Lower leg skin (tissue), 4 donors: ENCODE measurements at places on chromosomes 13 and 19.

DNA sequence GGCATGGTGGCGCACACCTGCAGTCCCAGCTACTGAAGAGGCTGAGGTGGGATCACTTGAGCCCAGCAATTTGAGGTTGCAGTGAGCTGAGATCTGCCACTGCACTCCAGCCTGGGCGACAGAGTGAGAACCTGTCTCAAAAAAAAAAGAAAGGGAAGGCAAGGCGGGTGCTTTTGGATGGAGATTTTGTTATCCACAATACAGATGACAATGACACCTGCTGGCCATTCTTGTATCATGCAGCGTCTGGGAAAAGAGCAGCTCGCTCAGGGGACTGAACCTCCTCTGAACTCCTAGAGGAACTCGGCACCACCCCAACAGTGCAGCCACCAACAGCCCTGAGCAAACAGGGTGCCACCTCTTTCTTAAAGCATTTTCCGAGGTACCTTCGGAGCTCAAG lies 22.8 kb downstream of the HAUS8 start:
- no peak for DNase-seq

DNA sequence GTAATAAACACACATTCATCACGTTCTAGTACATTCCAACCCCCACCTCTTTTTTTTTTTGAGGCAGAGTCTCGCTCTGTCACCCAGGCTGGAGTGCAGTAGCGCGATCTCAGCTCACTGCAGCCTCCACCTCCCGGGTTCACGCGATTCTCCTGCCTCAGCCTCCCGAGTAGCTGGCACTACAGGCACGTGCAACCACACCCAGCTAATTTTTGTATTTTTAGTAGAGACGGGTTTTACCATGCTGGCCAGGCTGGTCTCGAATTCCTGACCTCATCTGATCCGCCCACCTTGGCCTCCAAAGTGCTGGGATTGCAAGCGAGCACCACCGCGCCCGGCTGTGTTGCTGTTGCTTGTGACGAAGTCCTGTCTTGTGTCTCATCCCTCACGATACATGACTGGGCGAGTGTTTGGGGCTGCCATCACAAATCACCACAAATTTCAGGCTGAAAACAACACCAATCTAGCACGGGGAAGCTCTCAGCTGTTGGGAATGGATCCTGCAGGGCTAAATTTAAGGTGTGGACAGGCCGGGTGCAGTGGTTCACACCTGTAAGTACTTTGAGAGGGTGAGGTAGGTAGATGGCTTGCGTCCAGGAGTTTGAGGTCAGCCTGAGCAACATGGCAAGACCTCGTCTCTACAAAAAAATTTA lies 15.7 kb downstream of the MOB3A start:
- DNase-seq, result no peak

DNA sequence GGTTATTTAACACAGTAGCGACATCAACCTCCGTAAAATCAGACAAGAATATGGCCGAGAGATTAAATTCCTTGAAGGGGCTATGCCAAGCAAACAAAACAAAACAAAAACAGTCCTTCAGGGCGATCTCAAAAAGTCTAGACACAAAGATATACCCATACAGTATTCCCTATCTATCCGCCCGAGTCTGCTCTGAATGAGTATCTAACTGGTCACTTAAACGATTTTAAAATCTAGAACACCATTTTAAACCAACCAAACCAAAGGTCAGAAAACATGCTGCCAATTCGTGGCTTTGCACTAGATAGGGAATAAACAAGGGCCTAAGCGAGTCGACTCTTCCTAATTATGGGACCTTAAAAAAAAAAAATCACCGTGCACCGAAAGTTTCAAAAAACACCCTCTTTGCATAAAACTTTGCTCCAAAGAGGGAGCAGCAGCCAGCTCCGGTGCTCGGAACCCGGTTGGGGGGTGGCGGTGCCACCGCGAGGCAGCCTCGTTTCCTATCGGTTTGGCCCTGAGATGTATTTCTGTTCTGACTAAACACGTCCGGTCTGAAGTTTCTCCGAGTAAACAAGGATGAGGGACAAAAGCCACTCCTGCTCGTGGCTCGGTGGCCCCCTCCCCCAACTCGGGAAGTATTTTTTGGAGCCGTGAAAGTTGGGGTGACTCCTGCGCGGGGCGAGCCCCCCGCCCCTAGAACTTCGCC lies 1.8 kb downstream of the HMGB1 start:
- no peak for DNase-seq

- DNase-seq, result peak; percentile 59
Measured at GRCh38 chr19:39413272-39413910, 922 bp downstream of the PLEKHG2 start.

GRCh38 chr13:106432636-106433035 lies 102.8 kb downstream of the EFNB2 start:
- DNase-seq, result no peak

GRCh38 chr19:6776999-6777398 lies 4.5 kb downstream of the VAV1 start:
- no peak for DNase-seq

- no peak for DNase-seq
Measured at GRCh38 chr19:48858984-48859710, 9.3 kb downstream of the PLEKHA4 start.

DNA sequence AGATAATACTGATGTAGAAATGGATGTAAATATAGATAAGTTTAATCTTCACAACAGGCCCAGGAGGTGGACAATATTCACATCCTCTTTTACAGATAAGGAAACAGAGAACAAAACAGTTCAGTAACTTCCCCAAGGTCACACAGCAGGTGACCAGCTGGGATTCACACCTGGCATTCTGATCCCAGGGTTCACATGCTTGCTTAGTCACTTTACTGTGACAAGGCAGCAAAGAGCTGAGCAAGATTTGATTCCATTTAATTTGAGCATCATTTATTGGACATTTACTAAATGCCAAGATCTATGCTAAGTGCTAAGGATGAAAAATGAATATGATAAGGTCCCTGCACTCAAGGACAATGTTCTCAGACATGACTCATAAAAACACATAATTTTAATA lies 94.1 kb upstream of the STARD13 start:
- DNase-seq, result no peak

DNA sequence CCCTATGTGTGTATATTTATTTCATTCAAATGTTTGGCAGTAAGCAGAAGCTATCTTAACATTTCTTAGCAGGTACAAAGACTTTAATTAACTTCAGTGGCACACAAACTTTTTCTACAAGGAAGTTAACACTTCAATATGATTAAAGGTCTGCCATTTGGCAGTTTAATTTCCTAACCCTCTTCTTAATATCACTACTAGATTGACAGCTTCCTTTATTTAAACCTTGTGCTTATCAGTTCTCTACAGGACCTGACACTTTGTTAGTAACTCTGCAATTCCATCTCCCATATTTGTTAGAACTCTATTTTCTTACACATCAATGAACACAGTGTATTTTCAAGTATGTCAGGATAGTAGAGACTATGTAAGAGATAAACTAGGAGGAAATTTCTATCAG lies 152.4 kb upstream of the ATXN8OS start:
- no peak for DNase-seq

GRCh38 chr13:77113496-77113895 lies 86.5 kb upstream of the FBXL3 start:
- DNase-seq, result no peak

- no peak for DNase-seq
Measured at GRCh38 chr19:15696654-15697194, 23.8 kb downstream of the CYP4F12 start.

DNA sequence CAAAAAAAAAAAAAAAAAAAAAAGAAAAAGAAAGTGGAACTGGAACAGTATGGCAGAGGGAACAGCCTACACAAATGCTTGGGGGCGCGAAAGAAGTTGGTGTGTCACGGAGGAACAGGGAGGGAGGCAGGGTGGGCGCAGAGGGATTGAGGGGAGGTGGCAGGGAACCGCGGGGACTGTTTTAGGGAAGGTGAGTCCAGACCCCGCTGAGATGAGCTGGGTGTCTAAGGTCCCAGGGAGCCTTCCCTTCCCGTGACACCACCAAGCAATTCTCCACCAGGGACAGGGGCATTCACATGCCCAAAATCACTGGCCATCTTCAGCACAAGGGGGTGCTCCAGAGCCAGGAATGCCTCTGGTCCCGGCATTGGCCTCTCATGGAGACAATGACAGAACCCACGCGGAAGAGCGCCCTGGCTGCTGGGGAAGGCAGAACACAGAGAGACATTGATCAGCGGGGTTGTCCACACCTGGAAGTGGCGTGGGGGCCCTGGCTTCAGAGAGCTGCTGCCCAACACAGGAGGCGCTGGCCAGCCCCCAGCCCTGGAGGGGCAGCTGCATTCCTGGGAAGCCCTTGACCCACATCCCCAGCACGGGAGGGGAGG lies 6.9 kb downstream of the PEAK3 start:
- DNase-seq, result no peak

DNA sequence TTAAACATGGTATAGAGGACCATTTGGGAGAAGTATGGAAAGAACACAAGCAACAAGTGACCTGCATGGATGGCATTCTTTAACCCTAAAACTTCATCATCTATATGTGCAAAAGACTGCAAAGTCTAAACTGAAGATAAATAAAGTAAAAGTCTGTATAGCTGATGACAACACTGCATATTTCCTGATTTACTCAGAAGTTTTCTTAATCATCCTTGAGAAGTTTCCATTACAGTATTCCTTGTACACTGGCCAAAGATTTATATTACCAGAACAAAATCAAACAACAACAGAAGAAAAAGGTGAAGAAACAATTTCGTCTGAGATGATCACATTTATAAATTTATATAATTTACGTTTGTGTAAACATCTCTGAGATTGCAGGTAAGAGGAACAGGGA lies 805.7 kb downstream of the PCDH9 start:
- no peak for DNase-seq

DNA sequence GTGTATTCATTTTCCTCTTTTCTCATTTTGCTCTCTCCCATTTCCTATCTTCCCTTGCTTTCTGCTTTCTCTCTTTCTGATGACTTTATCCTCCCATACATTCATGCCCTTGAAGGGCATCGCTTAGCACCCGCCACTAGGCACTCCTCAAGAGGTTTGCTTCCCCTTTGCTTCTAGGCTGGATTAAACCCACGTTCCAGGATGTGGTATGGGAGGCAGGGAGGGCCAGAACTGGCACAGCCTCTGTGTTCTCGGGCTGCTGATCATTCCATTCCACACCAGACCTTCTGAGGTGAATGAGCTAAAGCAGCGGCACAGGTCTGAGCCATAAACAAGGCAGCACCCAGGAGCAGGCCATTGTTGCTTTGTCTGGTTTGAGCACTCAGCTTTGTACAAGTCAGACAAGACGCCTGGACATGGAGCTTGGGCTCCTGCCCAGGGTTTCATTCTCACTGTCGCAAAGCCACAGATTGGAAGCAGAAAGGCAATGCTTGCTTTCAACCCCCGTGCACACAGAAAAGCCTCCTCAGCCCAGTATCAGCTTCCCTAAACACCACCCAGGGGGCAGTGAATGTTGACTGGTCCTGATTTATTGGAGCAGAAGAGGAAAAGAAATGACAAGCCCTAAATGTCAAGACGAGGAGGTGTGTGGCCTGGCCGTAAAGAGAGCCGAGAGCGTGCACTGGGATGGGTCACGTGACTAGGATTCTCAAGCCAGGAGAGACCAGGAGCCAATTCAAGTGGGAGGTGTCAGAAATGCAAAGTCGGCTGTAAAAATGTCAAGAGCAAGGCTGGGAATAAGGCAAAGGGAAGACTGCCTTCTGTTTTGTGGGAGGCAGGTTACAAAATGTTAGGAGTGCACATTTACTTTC lies 218.0 kb upstream of the SERP2 start:
- DNase-seq, result peak; percentile 54

DNA sequence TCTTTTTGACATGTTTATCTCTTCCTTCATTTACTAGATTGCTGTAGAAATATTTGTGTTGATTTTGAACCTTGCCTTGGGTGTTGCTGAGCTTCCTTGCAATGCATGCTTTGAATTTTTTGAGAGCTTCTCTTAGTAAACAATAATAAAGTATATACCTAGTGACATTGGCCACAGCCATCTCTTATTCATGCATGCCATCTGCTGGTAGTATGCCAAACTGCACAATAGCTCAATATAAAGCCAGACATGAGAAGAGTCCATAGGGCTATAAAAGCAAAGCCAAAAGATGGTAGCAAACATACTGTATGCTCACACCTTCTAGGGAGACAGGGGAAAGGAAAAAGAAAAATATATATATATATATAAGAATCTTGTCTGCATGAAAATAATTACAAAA lies 18.9 kb upstream of the ZSCAN5A start:
- no peak for DNase-seq

GRCh38 chr13:110894086-110894485 lies 20.8 kb downstream of the ANKRD10 start:
- no peak for DNase-seq

DNA sequence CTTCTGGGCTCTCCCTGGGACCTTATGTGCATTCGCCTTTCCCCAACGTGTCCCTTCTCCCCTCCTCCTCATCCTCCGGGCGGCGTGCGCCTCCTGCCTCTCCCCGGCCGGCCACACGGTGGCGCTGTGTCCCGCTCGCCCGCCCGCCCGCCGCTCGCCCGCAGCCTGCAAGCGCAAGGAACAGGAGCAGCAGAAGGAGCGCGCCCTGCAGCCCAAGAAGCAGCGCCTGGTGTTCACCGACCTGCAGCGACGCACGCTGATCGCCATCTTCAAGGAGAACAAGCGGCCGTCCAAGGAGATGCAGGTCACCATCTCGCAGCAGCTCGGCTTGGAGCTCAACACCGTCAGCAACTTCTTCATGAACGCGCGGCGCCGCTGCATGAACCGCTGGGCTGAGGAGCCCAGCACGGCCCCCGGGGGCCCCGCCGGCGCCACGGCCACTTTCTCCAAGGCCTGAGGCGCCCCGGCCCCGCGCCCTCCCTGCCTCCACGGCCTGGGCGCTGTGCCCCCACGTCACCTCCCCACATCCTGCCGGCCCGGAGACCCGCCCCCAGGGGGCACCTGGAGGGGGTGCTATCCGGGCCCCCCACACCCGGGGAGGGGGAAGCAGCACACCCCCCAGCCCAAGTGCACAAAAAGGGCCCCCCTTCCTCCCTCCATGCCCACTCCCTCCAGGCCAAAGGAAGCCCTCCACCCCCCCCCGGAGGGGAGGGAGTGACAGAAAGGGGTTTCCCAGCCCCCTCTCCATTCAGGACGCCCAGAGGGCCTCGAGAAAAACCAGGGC lies 21.9 kb downstream of the ONECUT3 start:
- DNase-seq, result no peak

DNA sequence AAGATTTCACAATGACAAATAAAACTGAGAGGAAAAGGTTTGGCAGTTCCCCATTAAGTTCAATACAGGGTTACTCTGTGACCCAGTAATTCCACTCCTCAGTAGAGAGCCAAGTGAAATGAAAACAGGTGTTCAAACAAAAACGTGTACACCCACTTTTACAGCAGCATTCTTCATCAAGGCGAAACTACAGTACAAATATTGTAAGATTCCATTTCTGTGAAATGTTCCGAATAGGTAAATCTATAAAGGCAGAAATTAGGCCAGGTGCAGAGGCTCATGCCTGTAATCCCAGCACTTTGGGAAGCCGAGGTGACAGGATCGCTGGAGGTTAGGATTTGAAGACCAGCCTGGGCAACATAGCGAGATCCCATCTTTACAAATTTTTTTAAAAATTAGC lies 8.9 kb upstream of the GDF15 start:
- DNase-seq, result no peak
